Natural killer cell (primary cell): ENCODE measurements at places on chromosomes 1 and 21. TPM values are rescaled to one million over a fixed set of nuclear protein-coding genes. Genes with fewer than 3 reads are reported as not detected.

GRCh38 chr1:2446394-2446793 is 29.7 kb upstream of the PLCH2 start:
- no peak for DNase-seq

DNA sequence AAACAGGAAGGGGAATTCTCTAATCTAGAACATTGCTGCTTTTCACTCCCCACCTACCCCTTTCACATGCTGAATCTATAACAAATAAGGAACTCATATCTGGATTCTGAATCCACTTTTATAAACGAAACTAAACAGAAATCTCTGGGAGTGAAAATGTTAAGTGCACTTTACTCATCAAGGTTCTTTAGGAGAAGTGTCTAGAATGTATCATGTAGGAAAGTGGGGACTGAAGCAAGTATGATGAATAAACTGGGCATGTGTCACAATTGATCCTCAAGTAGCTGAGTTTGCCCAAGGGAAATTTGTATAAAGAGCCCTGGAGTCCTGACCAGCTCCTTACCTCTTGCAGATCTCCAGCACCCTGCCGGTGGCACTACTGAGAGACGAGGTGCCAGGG is 19.8 kb downstream of the AVPR1B start:
- no peak for DNase-seq

Gene RAB7B
- total RNA-seq: not detected

Gene KRTAP22-2
- total RNA-seq: not detected
